ENCODE measurements at places on chromosomes 16 and 17.

DNA sequence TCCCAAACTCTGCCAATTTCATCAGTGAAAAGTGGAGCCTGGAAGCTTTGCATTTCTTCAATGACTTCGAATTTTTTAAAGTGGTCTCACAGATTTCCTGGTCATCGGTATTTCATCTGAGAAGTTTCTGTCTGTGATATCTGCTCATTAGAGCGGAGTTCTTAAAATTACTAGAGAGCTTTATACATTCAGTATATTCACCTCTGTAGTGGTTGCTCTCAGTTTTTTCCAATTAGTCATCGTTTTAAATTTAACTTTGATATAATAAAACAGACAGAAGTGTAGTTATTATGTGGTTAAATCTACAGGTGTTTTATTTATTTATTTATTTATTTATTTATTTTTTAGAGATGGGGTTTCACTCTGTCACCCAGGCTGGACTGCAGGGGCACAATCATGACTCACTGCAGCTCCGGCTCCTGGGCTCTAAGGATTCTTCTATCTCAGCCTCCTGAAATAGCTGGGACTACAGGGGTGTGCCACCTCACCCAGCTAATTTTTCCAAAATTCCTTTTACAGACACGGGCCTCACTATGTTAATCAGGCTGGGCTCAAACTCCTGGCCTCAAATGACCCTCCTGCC, 16.0 kb downstream of the ARHGAP17 start:
- no peak for DNase-seq

GRCh38 chr16:397736-398332, 835 bp downstream of the NME4 start:
- DNase-seq: peak; percentile 73

GRCh38 chr16:60041671-60042070, 1307.6 kb upstream of the GOT2 start:
- DNase-seq: no peak

GRCh38 chr16:12679660-12680272, 123.9 kb downstream of the CPPED1 start:
- DNase-seq: no peak

DNA sequence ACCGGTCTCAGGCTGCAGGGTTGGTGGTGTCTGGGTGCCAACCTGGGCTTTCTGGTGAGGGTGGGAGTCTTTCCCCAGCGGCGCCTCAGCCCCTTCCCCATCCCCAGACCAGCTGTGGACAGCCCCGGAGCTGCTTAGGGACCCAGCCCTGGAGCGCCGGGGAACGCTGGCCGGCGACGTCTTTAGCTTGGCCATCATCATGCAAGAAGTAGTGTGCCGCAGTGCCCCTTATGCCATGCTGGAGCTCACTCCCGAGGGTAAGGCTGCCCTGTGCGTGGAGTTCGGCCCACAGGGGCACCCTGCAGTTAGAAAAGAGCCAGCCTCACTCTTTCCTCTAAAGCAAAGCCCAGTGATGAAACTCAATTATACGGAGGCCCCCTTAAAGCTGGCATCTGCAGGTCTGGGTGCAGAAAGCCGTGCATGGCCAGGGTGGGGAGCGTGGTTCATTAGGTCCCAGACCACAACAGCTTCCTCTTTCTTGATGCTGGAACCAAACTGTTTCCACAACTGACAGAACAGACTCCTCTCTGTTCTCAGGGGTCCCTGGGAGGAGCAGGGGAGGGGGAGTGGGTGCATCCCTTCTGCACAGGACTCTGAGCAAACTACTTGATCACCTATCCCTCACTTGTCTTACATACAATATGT, 10.7 kb downstream of the GUCY2D start:
- no peak for DNase-seq

DNA sequence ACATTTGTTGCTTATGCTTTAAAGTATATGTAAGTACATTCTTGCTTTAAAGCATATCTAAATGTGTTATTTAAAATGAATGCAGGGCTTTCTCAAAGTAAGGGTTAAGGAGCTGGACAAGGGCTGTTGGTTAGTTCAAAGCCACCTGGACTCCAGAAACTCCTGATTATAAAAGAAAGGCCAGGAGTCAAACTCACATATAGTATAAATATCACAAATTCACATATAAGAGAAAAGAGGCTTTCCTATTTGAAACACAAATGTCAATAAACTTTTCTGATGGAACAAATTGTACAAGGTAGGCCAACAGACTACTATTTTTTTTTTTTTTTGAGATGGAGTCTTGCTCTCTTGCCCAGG, 84.5 kb upstream of the CORO6 start:
- DNase-seq: no peak

GRCh38 chr17:8420041-8420934, 15.4 kb upstream of the NDEL1 start:
- DNase-seq: no peak

Measured in SK-N-DZ (cell line).